Fibroblast of the aortic adventitia (primary cell): ENCODE measurements at places on chromosomes 2 and 18. TPM values are rescaled to one million over a fixed set of nuclear protein-coding genes. Genes with fewer than 3 reads are reported as not detected.

Gene CCDC148
- total RNA-seq: 0.72 and 9.1 TPM in 2 replicates

DNA sequence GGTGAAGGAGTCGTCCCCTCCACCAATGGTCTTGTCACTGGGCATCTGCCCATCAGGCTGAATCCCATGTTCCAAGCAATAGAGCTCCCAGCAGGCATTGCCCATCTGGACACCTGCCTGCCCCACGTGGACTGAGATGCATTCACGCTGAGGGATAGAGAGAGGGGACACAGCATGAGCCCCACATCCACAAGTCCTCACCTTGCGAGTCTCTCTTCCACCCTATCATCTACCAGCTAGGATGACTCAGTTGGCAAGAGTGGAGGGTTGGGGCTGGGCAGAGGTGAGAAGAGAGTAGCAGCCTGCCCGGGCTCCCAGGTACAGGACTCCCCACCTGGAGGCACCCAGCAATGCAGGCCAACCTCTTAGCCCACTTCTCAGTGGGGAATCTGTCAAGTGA lies 959 bp upstream of the TUBA4B start:
- no peak for DNase-seq

GRCh38 chr2:68909793-68910674 lies 38.8 kb upstream of the BMP10 start:
- DNase-seq: peak; percentile 81

Gene ALPG
- total RNA-seq: not detected in 2 replicates

Gene ALLC
- not detected in 2 replicates for total RNA-seq

Gene STARD6
- not detected in 2 replicates for total RNA-seq

Gene GRP
- not detected in 2 replicates for total RNA-seq

Gene MC2R
- total RNA-seq: not detected in 2 replicates

- peak; percentile 89 for DNase-seq
Measured at GRCh38 chr2:150601280-150602038, 114.0 kb upstream of the RND3 start.

DNA sequence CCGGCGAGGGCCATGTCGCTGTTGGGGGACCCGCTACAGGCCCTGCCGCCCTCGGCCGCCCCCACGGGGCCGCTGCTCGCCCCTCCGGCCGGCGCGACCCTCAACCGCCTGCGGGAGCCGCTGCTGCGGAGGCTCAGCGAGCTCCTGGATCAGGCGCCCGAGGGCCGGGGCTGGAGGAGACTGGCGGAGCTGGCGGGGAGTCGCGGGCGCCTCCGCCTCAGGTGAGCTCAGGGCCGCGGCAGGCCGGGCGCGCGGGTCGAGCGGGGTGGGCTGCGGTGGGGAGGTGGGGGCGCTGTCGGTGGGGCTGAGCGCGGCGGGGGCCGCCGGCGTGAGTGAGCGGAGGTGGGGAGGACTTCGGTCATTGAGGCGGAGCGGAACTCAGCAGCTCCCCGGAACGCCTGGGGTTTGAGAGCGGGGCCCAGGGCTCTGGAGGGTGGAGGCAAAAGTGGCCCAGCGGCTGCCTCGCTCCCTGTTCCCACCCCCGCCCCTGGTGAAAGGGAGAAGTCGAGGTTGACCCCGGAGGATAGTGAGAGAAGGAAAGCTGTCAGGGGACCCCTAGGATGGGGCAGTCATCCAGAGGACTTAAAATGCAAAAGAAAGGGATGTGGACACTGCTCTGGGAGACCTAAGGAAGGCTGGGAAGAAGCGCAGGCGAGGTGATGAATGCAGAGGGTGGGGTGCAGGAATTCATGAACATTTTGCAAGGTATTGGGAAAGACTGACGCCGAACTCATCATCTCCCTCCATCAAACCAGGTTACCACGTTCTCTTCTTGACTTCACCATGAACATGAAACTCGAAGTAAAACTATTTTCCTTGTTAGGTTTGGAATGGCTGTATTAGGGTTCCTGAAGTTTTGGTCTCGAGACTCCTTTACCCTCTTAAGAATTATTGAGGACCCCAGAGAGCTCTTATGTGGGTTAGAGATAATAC lies 633 bp downstream of the MALT1 start:
- peak; percentile 42 for DNase-seq

DNA sequence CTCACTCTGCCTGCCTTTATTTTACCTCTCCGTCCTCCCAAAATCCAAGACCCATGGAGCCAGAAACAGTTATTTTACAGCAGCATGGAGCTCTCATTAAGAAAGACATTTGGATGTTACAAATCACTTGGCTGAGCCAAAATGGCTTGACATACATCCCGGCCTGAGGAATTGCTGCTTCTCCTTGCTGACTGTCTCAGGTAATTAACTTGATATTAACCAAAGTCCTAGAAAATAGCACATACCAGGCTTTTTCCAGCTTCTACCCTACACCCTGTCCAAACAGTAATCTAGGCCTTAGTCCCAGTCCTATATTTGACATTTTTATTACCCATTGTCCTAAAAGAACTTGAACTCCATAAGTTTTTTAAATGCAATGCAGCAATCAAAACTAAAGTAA lies 205.0 kb downstream of the TMX3 start:
- peak; percentile 12 for DNase-seq

Gene M1AP
- not detected in 2 replicates for total RNA-seq

Gene SIX2
- 2.9 and 8.3 TPM in 2 replicates for total RNA-seq

Gene SULT1C4
- total RNA-seq: 0.33 TPM in 1 of 2 replicates, not detected in the other

GRCh38 chr2:195461010-195461409 lies 196.0 kb upstream of the SLC39A10 start:
- DNase-seq: no peak

DNA sequence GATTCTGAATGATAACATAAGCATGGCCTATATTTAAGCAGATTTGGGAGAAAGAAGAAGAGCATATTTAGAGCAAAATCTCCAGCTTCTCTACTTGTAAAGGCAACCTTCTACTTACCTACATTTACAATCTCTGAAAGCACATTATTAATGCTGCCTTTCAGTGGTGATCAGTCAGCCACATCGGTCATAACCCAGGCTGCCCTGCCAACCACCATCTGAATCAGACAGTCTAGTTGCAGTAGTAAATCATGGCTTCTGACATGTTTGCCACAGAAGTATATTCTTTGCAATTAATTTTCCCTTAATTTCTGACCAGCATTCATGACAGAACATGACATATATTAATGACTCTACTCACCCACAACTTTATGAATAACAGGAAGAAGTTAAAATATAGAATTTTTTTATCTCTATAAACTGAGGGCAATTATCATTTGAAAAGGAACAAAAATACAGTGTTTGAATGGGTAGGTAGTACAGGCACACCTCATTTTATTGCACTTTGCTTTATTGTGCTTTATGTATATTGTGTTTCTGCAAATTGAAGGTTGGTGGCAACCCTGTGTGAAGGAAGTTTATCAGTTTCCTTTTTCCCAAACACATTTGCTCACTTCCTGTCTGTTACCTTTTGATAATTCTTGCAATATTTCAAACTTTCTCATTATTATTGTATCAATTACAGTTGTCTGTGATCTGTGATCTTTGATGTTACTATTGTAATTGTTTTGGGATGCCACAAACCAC lies 531.6 kb upstream of the CHAC2 start:
- no peak for DNase-seq

DNA sequence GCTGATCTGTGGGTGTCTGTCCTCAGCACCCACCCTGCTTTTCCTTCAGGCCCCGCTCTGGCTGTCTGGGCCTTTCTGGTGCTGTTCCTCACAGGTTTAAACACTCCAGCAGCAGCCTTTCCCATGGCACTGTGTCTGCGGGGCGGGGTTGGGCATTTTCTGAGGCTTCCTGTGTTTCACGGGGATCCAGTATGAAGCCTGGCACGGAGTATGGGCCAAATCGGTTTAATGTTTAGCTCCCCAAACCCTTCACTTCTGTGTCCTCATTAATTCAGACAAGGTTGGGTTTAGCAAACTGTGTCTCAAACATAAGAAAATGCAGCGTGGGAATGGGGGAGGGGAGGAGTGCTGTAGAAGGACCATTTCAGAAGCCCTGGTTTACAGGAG lies 44.9 kb downstream of the HPCAL1 start:
- DNase-seq: no peak

DNA sequence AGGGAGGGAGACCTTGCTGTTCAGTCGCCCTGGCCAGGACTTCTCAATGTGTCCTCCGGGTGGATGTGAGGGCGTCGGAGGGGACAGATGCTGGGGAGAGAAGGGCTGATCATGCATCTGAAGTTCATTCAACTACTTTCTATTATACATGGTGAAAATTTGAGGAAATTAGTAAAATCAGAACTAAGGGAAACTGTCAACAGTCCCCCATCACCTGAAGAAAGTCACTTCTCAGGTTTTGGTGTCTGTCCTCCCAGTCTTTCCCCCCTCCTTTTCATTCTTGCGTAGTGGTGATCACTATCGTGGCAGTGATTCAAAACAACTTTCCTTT lies 17.4 kb upstream of the ACKR3 start:
- no peak for DNase-seq

Gene BOLL
- total RNA-seq: not detected in 2 replicates

GRCh38 chr2:219436491-219436890 lies 1.8 kb downstream of the SPEG start:
- no peak for DNase-seq

Gene SATB2
- total RNA-seq: 2.3 and 12.7 TPM in 2 replicates

- DNase-seq: no peak
Measured at GRCh38 chr2:216554755-216555154, 56.1 kb downstream of the RPL37A start.

DNA sequence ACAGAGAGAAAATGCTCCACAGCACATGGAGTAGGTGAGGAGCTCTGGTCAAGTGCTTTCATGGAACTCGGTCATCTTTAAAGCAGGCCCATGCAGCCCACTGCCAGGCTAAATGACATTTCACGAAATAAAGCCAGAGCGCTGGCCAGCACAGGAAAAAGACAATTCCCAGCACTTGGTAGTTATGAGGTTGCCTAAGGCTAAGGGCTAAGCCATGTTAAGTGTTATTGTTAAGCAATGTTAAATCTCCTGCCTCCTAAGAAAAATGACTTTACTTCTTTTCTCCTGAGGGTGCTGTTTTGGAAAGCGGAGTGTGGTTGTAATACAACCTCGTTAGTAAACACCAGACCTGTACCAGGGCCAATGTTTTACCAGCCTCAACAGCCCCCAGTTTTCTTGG lies 125.9 kb upstream of the NRP2 start:
- DNase-seq: no peak

Gene CFAP221
- total RNA-seq: not detected in 2 replicates

DNA sequence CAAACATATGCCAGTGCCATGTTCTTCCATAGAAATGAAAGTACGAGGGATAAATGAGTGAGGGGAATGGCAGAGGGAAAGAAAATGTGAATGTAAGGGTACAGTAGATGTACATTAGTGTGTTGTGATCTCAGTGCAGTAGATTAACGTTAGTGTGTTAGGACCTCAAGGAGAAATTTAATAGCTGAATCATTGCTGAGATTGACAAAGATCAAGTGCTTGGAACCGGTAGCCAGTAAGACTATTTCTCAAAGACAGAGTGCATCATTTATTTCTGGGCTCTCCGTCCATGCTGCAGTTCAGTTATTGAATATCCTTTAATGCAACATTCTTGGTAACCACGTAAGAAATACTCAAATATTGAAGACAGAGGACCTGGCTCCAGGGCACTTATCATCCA lies 246.0 kb downstream of the PTPRM start:
- DNase-seq: no peak

DNA sequence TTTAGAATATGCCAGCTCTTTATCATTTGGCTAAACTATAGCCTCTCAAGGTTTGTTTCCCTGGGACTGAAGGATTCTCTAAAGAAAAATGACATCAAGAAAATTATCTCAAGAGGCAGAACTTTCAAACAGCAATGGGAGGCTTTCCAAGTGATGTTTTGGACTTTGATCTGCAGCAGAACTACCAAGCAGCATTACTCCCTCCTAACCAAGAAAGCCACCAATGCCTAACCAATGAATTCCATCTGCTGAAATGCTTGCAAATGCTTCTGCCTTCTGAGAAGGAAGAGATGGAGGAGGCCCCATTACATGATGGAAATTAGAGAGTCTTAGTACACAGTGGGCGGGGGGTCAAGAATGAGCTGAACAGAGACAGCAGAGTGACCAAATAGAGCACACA lies 95.1 kb upstream of the SLC35G4 start:
- DNase-seq: no peak

DNA sequence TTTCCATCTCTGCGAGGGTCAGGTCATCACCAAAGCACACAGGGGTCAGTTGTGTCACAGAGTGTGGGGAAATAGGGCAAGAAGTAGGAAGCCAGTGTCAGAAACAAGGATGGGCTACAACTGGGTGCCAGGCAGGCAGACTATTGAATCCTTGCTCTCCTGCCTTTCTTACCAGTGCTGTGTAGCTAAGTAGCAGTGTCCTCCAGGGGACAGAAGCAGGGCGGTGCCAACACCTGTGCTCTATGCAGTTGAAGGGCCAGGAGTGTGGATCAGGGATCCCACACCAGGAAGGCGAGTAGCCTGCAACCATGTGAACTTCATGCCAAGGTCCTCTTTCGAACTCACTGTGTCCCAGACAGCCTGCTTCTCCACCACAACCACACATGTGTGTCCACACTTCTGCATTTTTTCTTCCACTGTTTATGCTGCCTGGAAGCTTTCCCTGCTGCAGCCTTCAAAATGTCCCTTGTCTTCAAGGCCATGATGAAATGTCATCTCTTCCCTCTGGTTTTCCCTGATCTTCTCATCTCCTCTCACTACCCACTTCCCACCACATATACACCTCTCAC lies 25.4 kb upstream of the REG3G start:
- DNase-seq: no peak

DNA sequence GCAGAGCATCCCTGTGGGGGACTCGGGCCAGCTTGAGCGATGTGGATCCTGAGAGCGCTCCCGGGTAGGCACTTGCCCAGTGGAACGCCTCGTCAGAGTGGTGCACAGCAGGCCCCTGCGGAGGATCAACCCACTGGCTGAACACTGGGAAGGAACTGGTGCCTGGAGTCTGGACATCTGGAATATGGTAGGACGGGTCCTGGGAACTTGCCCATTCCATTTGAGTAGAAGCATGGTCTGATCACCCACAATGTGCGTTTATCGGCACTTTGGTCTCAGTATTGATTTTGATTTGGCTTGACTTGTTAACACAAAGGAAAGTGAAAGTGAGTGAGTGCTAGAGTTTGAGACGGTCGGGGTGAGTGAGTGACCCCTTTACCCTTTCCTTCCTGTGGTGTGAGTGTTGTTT lies 1336.2 kb upstream of the CHAC2 start:
- DNase-seq: no peak

GRCh38 chr2:109344270-109344805 lies 215.3 kb downstream of the SH3RF3 start:
- no peak for DNase-seq

GRCh38 chr2:95174031-95174542 lies 8.5 kb downstream of the ZNF2 start:
- no peak for DNase-seq
